ENCODE measurements at places on chromosomes 3 and 15.

DNA sequence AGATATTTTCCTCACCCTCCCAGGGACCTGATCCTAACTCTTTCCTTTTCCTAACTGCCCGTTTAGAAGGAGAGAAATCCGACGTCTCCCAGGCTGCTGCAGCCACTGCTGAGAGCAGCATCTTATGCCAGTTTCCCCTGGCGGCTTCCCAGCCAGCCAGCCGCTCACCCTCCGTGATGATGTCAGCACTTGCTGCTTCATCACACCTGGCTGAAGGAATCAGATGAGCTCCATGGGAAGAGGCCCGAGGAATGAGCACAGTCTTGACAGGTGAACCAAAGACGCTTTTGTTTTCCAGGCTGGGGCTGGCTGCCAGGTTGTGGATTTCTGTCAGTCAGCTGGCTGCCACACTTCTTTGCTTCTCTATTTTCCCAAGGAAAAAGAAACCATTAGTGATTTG lies 445.1 kb upstream of the RBMS3 start:
- no peak overlapping the region for H3K27ac ChIP-seq
- DNase-seq, result no peak
- H3K4me1 ChIP-seq, result peaks cover 3% of the 10 kb centered on the region
- H3K27me3 ChIP-seq, result peaks cover 14% of the 10 kb centered on the region
- H3K4me3 ChIP-seq, result no peak overlapping the region
- H3K36me3 ChIP-seq, result no peaks in the 10 kb centered on the region

GRCh38 chr15:23387621-23388190 lies 33.2 kb downstream of the GOLGA8S start:
- H3K4me3 ChIP-seq, result no peak overlapping the region
- H3K4me1 ChIP-seq, result no peaks in the 10 kb centered on the region
- no peaks in the 10 kb centered on the region for H3K27me3 ChIP-seq
- no peak for DNase-seq

GRCh38 chr3:189249987-189250386 lies 78.2 kb downstream of the TPRG1 start:
- H3K27me3 ChIP-seq, result no peaks in the 10 kb centered on the region
- no peak for DNase-seq

- H3K4me1 ChIP-seq, result peaks cover 13% of the 10 kb centered on the region
- H3K4me3 ChIP-seq, result no peak overlapping the region
- peak overlapping the region; percentile 43 for H3K27ac ChIP-seq
- DNase-seq, result no peak
- H3K27me3 ChIP-seq, result no peaks in the 10 kb centered on the region
- H3K36me3 ChIP-seq, result peaks cover 17% of the 10 kb centered on the region
Measured at GRCh38 chr3:15578289-15578867, 23.0 kb downstream of the HACL1 start.

DNA sequence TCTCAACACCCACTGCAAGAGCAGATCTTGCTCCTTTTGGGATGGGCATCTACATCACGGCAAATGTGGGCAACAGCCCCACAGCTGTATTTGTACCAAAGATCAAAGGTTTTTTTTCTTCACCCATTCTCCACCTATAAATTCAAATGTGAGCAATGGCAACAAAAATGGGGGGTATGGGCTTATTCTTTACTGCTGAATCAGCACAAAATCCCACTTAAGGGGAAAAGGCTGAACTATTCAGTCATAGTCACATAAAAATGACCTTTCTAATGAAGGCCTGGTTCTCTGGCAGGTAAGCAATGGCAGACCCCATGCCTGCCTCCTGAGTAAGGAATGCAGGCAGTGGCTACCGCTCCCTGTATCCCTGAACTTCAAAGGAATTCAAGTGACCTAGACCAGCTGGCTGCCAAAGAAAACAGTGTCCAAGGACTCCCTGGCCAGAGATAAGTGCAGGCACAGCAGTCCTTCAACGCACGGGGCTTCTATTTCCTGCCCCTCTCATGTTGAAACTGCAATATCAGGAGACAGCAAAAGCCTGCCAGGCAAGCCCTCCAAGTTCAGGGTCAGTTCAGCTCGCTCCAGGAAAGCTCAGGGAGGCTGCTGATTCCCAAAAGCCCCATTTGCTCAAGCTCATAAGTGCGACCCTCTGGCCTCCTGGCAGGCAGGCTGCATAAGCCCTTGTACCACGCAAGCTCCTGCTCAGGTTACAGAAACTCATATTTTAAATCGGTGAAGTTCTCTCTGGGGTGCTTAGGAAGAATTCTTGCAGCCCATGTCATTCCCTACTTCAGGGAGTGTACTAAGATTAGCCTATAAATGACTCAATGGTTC lies 134.1 kb downstream of the PDZRN3 start:
- DNase-seq, result no peak
- no peaks in the 10 kb centered on the region for H3K27me3 ChIP-seq
- H3K4me1 ChIP-seq, result peaks cover 19% of the 10 kb centered on the region
- no peaks in the 10 kb centered on the region for H3K36me3 ChIP-seq

DNA sequence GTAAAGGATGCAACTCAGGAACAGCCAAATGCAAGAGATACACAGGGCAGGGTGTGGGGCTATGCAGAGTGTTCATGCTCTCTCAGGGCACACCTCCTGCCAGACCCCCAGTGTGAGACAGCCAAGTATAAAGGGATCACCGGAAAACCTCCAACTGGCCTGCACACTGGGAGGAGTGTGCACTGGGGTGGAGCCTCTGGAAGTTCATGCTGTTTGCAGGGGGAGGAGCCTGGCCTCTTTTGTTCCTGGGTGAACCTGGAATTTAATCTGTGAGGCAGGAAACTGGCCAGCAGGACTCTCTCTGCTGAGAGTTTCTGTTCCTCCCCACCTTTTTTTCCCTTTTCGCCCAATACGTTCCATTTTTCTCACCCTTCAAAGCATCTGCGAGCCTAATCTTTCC lies 204.1 kb downstream of the WNT5A start:
- H3K27me3 ChIP-seq, result no peaks in the 10 kb centered on the region
- no peak overlapping the region for H3K27ac ChIP-seq
- DNase-seq, result no peak

DNA sequence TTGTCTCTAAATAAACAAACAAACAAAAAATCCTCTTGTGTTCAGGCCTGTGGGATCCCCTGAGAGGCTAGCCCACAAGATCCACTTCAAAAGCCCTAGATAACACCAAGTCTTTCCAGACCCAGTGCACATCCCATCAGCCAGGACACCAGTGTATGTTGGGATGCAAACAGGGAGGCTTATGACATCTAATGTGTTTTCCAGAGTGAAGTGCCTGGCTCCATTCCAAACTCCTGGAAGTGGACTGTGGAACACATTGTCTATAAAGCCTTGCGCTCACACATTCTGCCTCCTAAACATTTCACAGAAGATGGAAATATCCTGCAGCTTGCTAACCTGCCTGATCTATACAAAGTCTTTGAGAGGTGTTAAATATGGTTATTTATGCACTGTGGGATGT lies 57.0 kb downstream of the MLH1 start:
- no peaks in the 10 kb centered on the region for H3K27me3 ChIP-seq
- H3K27ac ChIP-seq, result no peak overlapping the region
- no peak for DNase-seq
- peaks cover 5% of the 10 kb centered on the region for H3K4me1 ChIP-seq
- no peak overlapping the region for H3K4me3 ChIP-seq

DNA sequence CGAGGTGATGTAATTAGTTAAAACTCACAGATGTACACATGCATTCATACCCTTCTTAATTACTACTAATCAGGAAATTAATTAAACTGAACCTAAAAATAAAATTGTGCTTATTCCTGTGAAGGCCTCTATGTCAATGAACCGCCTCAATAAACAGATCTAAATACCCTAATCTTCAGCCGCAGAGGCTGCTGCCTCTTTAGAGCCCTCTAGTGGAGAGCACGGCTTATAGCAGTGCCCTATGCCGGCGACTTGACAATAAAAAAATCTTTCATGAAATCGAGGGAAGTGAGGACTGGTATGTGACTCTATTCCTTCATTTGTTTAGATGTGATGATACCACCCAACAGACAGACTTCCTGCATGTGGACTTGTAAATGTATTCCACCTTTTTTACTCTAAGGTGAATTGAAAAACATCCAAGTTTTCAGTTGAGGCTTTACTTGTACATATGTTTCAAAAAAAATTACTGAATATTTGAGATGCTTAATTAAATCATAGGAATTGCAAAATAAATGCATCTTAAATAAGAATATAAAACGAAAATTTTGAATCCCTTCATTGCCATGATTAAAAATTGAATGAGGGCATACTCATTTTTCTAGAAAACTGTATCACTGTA lies 8.3 kb upstream of the EPHA3 start:
- H3K4me3 ChIP-seq, result no peak overlapping the region
- H3K36me3 ChIP-seq, result no peaks in the 10 kb centered on the region
- H3K4me1 ChIP-seq, result no peaks in the 10 kb centered on the region
- H3K27me3 ChIP-seq, result no peaks in the 10 kb centered on the region

DNA sequence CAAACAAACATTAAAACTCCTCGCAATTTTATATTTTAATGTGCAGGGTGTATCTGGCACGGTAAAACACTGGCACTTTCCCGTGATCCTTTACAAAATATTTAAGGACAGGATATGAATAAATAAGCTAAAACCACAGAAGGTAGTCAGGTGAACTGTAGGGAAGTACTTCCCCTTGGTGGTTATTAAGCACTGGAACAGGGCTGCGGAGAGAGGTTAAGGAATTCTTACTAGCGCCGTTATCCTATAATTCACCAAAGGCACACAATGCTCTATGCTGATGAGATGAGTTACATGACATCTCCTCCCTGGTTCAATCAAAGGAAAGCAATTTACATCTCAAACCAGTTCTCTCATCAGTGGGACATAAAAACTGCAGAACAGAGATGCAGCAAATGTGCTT lies 289.8 kb downstream of the ZBTB20 start:
- H3K27ac ChIP-seq, result no peak overlapping the region
- no peaks in the 10 kb centered on the region for H3K36me3 ChIP-seq
- no peak for DNase-seq
- no peaks in the 10 kb centered on the region for H3K4me1 ChIP-seq
- no peak overlapping the region for H3K4me3 ChIP-seq

DNA sequence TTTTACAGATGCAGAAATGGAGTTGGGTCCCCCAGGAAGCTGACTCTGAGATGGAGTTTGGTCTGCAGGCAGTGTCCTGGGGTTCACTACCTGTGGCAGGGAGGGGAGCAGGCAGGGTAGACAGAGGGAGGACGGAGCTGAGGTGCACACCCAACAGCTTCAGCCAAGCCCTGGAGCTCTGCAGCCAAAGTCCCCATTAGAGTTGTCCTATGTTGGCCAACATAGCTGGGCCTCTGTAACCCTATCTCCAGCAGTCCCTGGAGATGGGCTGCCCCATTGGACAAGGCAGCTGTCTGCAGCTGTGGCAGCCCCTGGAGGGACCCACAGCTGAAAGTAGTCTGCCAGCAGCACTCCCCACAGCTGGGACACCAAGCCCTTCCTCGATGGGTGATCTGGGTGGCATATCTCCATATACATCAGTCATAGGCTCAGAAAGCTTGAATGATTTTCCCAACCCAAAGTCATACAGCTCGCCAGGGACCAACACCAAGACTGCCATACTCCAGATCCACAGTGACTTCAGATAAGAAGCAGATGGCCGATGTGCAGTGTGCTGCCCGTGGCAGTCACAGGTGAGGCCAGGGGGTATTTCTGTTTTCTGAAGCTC lies 31.9 kb downstream of the STARD5 start:
- H3K27ac ChIP-seq, result no peak overlapping the region
- H3K4me1 ChIP-seq, result peaks cover 3% of the 10 kb centered on the region
- no peak for DNase-seq
- no peak overlapping the region for H3K4me3 ChIP-seq
- peaks cover 16% of the 10 kb centered on the region for H3K27me3 ChIP-seq

DNA sequence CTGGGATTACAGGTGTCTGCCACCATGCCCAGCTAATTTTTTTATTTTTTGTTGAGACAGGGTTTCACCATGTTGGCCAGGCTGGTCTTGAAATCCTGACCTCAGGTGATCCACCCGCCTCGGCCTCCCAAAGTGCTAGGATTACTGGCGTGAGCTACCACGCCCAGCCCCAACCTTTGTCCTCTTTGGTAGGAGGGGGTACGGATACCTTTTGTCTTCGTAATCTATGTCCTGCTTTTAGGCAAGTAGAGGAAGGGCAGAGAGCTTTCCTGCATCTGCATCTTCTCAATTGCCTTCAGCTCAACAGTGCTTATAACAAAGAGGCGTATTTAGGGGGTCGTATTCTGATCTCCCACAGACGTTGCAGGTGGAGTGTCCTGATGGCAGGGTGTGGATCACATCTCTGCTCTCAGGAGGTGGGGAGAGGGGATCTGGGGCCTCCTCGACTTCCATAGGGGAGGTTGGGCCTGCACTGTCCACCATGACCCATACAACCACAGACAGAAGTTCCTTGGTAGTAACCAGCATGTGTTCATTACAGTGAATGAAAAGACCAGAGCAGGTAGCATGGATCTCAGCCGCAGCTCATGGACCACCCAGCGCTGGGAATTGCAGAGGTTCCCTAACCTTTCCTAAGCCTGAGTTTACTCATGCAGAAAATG lies 21.4 kb upstream of the KCTD6 start:
- H3K4me1 ChIP-seq, result peaks cover 20% of the 10 kb centered on the region
- H3K36me3 ChIP-seq, result no peaks in the 10 kb centered on the region

- peaks cover 40% of the 10 kb centered on the region for H3K27me3 ChIP-seq
- H3K36me3 ChIP-seq, result no peaks in the 10 kb centered on the region
- H3K4me3 ChIP-seq, result no peak overlapping the region
Measured at GRCh38 chr15:68699881-68700454, 120.7 kb downstream of the ANP32A start.

- H3K27me3 ChIP-seq, result peaks cover 10% of the 10 kb centered on the region
- no peaks in the 10 kb centered on the region for H3K36me3 ChIP-seq
- DNase-seq, result no peak
- H3K4me1 ChIP-seq, result peaks cover 2% of the 10 kb centered on the region
- peak overlapping the region; percentile 63 for H3K4me3 ChIP-seq
Measured at GRCh38 chr3:66797889-66798560, 200.1 kb upstream of the KBTBD8 start.

- peaks cover 7% of the 10 kb centered on the region for H3K4me1 ChIP-seq
- DNase-seq, result no peak
- H3K4me3 ChIP-seq, result no peak overlapping the region
- H3K27ac ChIP-seq, result no peak overlapping the region
- H3K36me3 ChIP-seq, result no peaks in the 10 kb centered on the region
Measured at GRCh38 chr3:74787011-74787410, 172.6 kb upstream of the CNTN3 start.

GRCh38 chr15:69540622-69541021 lies 88.0 kb downstream of the RPLP1 start:
- H3K4me3 ChIP-seq, result no peak overlapping the region
- H3K4me1 ChIP-seq, result peaks cover 12% of the 10 kb centered on the region
- H3K27ac ChIP-seq, result no peak overlapping the region
- no peaks in the 10 kb centered on the region for H3K36me3 ChIP-seq
- DNase-seq, result no peak
- peaks cover 90% of the 10 kb centered on the region for H3K27me3 ChIP-seq

All from progenitor cell of endocrine pancreas (in vitro differentiated cells).